ENCODE measurements at places on chromosomes 5 and 9.

DNA sequence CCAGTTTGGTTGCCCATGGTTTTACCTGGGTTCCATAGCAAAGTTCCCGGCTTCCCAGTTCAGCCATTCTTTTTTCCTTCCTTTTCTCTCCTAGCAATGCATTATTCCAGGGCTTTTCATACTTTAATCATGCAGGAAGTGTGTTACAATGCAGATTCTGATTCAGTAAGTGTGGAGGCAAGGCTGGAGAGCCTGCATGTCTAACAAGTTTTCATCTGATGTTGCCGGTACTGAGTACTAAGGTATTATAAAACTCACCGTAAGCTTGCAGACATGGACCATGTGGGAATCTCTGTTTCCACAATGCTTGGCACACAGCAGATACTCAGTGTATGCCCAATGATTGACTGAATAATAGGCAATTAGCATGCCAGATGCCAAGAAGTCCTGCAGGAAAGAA, 102.9 kb upstream of the SHB start:
- DNase-seq: no peak

DNA sequence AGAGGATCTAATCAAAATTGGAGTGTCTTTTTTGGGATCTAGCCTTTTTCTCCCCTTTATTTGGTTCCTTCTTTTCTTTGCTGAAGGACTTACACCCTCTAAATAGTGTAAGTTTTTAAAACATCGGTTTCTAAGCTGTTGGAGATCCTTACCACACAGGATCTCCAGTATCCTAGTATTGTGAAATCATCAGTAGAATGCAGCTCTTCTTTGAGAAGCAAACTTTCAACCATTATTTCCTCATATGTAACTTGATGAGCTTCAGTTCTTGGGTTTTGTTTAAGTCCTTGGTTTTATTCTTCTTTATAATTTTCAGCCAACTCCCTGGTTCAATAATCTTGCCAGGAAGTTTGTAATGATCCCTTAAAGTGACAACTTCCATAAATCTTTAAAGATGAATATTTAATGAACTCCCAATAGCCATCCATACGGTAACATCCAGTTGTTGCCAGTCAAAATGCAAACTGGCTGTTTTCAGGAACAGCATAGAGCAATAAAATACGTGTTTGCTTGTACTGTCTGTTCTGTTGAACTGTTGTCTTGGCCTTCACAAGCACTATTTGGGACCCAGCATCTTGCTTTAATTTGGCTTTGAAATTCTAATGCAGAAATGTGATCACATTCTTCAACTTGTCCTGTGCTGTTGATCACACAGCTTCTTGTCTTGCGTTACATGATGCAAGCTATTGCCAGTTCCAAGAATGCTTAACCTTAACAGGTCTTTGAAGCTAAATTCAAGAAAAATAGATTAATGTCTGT, 34.8 kb upstream of the TTC23L start:
- no peak for DNase-seq

DNA sequence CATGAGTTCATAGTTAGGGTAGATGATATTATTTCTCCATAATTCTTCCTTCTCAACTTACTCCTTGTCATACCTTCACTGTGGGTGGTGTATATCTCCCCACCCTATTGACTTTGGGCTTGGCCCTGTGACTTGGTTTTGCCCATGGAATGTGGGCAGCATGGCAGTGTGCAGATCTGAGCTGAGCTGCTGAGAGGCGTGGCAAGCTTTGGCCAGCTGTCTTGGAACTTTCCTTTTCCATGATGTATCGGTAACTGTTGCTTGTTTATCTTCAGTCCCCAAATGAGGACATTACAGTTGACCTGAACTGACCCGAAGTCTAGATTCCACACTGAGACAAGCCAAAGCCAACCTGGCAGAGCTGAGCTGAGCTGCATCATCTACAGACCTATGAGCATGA, 70.4 kb downstream of the RALGPS1 start:
- DNase-seq: no peak

GRCh38 chr9:78515108-78515507, 218.2 kb downstream of the PSAT1 start:
- no peak for DNase-seq

GRCh38 chr5:176854164-176854563, 43.8 kb downstream of the UNC5A start:
- DNase-seq: no peak

- DNase-seq: no peak
These were observed 11.3 kb downstream of the C9orf50 start for GRCh38 chr9:129609486-129610212.

DNA sequence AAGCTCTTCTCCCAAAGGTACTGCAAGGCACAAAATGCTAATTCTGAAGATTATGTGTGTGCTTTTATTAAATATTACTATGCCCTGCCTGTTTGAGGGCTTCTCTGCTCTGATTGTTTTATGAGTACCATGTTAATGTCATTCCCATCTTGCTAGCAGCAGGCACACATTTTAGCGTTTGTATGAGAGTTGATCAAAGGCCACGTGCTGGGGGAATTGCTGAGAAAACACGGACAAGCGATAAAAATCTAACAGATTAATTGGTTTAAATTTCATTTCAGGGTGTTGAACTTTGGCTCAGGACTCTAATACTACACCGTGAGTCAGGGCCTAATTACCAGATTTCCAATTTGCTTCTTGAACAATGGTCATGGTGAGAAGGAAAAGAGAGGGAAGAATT, 298.4 kb downstream of the EBF1 start:
- DNase-seq: no peak

DNA sequence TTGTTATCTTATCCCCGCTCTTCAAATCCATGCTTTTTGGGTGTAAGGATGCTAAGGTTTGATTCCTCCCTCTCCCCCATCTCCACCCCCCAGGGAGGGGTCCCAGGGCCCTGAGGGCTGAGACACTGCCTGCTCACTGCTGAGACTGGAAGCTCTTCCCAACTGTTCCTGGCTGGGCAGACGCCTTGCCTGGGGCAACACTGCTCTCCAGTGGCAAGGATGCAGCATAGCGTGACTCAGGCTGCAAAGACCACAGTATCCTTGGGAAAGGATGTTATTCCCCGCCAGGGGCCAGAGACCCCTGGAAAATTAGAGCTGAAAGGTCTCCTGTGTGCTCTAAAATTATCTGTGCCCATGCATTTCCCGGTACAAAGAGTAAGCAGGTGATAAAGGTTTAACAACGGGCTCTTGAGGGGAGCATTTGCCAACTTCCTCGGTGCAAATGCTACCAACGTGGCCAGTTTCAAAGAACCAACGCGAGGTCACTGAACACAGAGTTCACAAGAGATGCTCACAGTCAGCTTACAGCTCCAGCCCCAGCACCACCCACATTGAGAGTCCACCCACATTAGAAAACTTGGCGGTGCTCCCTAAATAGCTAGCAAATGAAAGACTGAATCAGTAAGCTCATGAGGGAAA, 271.9 kb downstream of the NSG2 start:
- DNase-seq: no peak

DNA sequence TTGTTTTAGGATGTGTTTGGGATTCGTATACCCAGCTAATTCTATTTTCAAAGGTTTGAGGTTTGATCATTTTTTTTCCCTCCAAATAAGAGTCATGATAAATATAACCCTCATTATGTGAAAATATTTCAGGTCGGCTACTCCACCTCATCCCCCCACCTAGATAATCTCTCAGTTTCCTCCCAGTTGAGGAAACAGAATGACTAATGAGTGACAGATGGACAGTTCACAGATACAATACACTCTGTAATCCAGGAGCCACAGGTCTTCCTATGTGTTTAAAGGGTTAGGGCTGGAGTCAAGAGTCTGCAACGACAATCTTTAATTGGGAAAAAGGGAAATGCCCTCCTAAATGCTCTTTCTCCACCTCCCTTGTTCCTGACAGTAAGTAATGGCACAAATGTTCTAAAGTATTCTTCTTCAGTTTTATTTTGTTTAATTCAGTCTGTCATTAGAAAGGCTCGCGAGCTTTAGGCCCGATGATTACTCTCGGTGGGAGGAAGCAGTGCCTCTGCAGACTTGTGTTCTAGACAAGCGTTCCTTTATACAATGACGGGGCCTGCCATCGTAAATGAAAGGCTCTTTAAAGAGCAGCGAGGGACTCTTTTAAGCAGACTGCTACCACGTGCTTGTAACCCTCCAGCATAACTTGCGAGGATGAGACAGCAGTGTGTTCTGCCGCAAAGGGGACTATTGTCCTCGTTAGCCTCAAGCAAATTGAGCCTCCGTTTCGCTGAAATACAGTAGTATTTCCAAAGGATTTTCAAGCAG, 69.0 kb downstream of the MEF2C start:
- DNase-seq: no peak

DNA sequence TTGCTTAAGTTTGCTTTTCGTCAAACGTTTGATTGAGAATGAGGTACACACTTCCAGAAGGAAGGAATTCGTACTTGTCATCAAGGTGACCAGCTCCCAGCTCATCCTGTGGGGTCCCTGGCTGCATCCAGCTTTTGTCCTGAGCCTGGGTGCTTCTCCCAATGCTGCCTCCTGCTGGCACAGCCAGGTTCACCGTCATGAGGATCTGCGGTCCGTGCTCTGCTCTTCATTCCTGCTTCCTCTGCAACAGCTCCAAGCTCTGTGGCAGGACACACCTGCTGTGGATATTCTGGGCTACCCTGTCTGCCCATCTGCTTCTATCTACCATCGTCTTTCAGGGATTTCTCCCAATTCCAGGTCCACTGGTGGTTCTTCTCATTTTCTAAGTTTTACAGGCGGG, 13.3 kb upstream of the UBE2QL1 start:
- peak; percentile 28 for DNase-seq

DNA sequence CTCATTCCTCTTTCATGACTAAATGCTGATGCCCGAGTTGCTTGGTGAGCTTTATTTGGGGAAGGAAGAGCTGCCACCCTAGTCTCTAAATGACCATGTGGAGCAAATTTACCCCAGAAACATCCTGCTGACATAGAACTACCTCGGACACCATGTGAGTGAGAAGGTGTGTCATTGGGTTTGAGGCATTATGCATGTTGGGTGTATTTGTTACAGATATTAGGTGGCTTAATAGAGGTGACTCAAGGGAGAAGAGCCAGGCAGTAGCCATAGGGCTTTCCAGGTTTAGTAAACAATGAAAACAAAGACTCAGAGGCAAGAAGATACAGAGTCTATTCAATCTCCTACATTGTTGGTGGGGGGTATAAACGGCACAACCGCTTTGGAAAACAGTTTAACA, 581.5 kb downstream of the CCDC171 start:
- no peak for DNase-seq

- peak; percentile 24 for DNase-seq
These were observed 1.3 kb downstream of the ZBTB34 start for GRCh38 chr9:126861707-126862103.

DNA sequence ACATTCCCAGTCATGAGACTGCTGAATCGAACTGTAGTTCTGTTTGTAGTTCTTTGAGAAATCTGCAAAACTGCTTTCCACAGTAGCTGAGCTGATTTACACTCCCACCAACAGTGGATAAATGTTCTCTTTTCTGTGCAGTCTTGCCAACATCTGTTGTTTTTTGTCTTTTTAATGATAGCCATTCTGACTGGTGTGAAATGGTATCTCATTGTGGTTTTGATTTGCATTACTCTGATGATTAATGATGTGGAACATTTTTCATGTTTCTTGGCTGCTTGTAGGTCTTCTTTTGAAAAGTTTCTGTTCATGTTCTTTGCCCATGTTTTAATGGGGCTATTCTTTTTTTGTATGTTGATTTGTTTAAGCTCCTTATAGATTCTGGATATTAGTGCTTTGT, 187.3 kb upstream of the TLE4 start:
- no peak for DNase-seq

- DNase-seq: no peak
These were observed 215.1 kb upstream of the RPS23 start for GRCh38 chr5:82493221-82493620.

DNA sequence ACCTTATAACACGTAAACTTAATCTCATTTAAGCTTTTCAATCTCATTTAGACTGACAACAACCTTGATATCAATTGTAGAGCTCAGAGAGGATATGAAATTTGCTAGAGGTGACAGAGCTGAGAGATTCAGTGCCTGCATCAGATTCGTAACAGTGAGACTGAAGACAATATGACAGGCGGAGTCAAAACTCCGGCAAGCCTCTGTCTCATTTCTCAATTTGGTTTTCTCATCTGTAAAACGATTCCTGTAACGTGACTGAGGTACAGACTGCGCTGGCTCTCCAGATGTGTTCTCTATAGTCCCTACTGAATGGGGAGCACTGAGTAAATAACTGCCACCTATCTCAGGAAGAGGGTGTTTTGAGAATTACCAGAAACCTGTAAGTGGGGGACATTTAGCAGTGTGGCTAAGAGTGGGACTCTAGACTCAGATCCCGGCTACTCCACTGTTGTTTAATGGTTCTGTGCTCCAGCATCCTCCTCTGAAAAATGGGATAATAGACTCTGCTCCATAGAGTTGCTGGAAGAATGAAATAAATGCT, 3.0 kb upstream of the MCIDAS start:
- peak; percentile 22 for DNase-seq

- no peak for DNase-seq
These were observed 6.0 kb upstream of the NIPBL start for GRCh38 chr5:36870399-36871040.

DNA sequence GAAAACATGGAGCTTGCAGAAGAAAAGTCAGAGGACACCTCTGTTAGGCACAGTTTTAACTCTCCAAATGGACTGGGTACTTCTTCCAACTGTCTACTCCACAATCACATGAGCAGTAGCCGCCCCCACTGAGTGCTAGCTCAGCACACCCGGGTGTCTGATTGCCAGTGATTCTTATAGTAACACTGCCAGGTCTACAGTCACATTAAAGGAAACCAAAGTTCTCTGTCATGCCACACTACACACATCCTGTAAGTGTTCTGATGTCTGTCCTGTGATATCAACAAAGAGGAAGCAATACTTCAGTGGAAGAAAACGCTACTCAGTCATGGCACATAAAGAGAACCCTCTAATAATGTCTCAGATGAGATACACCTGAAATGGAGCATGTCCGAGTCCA, at the start of gene HAVCR2:
TSS of gene HAVCR2 (minus strand) at position 69 of the 400 bp plus-strand sequence. CDS start at position 8, 61 bp downstream.
- peak; percentile 87 for DNase-seq

DNA sequence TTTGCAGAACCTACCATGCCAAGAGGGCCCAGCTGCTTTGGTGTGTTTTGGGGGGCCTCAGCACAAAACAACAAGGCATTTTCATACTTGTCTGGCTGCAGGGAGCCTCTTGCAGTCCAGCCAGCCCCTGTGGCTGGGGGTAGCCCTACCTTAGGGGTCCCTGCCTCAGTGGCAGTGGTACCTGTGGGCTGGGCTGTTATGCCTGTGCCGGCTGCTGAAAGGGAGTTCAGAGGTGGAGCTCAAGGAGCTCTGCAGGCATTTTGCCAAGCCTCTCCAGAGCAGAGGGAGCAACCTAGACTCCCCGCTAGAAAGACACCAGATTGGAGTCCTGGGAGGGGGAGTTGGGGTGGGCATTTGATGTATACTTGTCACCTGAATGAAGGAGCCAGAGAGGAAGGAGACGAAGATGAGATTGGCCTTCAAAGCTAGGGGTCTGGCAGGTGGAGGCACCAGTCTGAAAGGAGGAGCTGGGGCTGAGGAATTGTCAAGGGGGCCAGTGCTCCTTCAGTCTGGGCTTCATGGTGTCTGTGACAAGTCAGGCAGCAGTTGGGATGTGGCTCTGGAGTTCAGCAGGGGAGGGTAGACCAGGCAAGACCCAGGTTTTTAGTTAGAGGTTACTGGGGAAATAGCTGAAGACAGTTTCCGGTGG, 1.5 kb downstream of the SHROOM1 start:
- DNase-seq: no peak

GRCh38 chr5:143913008-143913752, 101.2 kb downstream of the HMHB1 start:
- DNase-seq: no peak
